ENCODE measurements at places on chromosomes 12 and 14.
A peak's percentile ranks its signal among the peaks of the same experiment; 100 is the strongest.

GRCh38 chr12:1890119-1890703 lies 28.2 kb downstream of the CACNA2D4 start:
- no peak for DNase-seq

DNA sequence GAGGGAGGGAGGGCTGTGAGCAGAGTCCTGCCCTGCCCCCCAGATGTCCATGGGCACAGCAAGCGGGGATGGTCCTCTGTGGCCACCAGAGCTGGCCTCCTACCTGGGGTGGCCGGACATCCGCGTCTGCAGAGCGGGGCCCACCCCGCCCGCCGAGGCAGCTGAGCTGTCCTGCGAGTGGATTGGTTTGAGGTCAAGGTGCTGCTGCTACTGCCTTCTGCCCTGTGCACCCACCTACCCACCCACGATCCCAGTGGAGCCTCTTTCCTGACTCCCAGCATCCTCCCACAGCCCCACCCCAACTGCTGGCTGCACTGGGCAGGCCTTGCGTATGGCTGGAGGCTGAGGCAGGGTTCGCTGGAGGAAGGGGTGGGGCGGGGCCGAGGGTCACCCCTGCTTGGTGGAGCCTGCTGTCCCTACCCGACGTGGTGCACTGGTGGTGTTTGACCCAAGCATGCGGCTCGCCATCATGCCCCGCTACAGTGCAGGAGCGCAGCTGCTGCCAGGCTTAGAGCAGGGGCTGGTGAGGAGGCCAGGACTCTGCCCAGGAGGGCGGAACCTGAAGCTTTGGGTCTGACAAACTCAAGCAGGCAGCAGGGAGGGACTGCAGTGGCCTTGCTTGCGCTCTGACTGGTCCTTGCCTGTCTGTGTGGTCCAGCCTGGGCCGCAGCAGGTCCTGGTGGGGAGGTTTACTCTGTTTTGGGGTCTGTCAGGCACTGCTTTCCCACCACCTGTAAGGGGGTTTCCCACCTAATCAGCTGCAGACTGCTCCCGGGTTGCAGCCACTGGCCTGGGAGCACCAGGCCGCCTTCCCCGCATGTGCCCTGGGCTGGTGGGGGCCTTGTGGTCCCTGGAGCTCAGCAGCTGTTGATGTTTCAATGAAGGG lies 23.7 kb downstream of the CEP170B start:
- no peak for DNase-seq

DNA sequence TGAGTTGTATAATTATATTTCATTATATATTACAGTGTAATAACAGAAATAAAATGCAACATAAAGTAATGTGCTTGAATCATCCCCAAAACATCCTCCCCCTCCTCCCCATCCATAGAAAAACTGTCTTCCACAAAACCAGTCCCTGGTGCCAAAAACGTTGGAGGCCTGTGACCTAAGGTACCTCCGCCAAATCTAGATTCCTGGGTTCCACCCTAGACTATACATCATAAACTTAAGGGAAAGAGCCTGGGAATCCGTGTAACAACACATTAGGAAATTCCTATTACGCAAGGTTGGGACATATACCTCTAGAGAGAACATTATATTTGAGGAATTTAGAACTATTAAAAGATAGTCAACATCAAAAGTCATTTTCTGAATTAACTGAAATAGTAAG lies 38.0 kb downstream of the SPPL3 start:
- no peak for DNase-seq

DNA sequence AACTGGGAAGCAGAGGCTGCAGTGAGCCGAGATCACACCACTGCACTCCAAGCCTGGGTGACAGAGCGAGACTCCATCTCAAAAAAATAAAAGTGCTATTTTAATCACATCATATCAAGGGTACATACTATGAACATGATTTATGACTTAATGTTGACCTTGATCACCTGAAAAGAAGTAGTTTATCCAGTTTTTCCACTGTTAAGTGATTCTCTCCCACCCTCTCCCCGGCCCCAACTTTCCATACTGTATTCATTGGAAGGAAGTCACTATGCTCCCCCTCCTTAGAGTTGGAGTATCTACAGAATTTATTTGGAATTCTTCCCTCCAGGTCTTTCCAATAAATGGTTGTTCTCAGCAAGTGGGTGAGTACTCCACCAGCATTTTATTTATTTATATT lies 3.0 kb upstream of the PRMT5 start:
- DNase-seq = no peak

DNA sequence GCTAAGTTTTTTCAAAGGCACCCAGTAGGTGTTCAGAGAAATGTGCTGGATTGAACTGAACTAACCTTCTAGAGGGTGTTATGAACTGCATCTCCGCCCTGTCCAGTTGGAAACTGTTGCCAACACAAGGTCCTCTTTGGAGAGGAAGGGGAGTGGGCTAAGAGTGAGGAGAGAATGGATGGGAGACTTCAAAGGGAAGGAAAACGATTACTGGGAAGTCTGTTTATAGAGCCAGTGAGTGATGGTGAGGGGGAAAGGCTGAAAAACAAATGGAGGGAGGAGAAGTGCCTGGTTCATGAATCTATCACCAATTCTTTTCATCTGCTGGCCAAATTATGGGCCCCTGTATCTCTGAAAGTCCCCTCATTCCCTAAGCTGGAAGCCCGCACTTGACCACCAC lies 86.0 kb upstream of the TBX5 start:
- no peak for DNase-seq

GRCh38 chr12:16349131-16349460 lies 1.7 kb downstream of the MGST1 start:
- no peak for DNase-seq

DNA sequence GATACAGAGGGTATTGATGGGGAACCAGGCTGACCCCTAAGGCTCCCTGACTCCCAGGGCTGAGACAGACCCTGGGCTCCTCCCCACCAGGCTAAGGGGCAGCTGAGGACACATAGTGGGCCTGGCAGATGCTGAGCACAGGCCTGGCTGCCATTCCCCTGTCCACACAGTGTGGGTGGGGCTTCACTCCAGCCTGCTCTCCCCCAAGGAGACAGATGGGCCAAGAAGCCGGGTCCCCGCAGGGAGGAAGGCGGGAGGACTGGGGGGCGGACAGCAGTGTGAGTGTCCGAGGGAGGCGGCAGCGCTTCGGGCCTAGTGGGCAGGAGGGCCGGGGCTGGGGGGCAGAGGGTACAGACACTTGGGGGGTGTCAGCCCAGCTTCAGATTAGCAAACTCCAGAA lies 32.0 kb downstream of the RFLNA start:
- DNase-seq = no peak

DNA sequence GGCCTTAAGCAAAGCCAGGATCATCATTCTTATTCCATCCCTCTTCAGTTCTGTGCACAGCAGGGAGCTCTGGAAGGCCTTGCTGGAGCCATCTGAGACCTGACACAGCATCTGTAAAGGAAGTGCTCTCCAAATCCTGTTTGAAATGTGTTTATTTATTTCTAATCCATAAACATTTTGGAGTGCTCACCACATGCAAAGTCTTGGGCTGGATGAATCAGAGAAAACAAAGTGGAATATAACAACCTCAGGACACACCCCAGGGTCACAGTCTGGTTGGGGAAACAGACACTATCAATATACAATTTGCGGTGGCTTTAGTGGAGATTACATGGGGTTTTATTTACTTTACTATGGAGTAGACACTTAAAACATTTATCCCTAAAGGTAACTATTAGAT lies 54.3 kb downstream of the BMP4 start:
- DNase-seq = no peak

GRCh38 chr14:23694085-23694948 lies 58.2 kb downstream of the DHRS2 start:
- no peak for DNase-seq

DNA sequence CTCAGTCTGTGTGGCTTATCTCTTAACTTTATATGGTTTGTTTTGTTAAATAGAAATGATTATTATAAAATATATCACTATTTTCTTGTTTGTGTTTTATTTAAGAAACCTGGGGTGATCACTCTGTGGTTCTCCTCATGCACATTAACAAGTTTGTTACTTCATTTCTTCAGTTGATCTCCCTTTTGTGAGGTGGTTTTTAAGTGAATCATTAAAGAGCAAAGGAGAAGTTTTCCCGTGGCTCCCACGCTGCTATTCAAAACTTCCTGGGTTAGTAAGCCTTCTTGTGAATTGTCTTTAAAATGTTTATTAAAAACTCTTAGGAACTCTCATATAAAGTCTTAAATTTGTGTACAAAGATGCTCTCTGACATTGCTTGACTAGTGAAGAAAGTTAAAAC lies 11.8 kb downstream of the ADIPOR2 start:
- DNase-seq = no peak

DNA sequence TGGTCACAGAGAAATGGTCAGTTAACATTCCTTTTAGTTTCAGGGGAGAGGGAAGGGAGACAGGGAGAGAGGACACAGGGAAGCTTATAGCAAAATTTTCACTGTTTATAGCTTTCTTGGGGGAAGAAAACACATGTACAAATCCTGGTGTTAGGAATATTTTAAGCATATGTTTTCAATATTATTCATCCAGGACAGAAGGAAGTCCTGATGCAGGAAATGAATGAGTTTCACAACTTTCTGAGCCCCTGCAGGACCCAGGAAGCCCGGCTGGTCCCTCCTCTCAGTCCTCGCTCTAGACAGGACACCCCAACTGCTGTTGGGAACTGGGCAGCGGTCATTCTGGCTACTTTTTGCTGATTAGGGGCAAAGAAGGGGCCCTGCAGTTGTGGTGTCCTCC lies 71.1 kb upstream of the ZDHHC17 start:
- DNase-seq = no peak

DNA sequence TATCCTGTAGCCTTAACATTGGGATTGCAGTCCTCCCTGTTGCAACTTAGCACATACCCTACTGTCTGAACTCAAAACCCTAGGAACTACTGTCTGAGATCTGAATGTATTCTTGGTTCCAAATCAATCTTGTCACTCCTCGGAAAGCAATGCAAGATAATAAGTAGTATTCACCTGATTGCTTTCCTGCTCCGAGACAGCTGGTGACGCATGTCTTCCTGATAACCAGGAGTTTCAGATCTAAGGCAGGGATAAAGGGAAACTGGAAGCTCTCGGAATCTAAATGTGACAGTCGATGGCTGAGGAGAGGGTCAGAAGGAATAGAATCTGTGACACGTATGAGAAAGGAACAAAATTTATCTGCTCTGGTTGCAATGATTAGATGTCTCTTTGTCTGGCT lies 67.6 kb downstream of the RMST start:
- DNase-seq = no peak

- DNase-seq = no peak
Measured at GRCh38 chr14:93056840-93057585, 58.7 kb downstream of the ITPK1 start.

DNA sequence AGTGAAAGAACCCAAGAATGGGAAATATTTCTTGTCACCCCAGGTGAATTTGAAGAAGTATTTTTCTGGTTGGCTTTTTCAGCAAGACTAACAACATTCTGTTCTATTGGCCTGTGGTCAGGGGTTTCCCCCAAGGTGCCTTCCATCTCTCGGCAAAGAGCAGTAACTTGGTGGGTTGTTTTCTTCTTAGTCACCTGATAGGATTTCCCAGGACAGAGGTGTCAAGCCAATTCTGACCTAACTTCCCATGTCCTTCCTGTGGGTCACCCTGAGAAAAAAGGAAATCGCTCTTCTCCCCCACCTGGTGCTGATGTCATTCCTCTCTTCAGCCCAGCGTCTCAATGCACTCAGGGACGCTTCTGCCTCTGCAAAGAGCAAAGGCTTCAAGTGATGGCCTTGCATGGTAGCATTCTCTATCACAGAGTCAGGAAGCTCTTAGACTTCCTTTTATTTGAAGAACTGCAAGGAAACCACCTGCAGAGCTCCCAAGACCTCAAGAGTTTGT lies 16.1 kb upstream of the IFNG start:
- no peak for DNase-seq

DNA sequence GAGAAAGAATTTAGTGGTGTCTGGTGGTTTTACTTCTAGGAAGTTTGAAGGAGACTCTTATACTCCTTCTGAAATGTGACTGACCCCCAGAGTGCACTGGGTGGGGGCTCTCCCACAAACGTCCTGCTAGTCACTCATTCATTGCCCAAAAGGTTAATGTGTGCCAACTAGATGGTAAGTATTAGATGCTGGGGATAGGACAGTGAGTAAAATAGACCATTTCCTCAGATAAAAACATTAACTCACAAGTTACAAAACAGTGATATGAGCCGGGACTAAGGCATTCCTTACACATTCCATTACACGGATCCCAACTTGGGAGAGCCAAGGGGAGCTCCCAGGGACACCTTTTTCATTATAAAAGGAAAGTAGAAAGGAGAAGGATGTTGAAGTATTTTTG lies 185.1 kb downstream of the ATXN7L3B start:
- DNase-seq = no peak

DNA sequence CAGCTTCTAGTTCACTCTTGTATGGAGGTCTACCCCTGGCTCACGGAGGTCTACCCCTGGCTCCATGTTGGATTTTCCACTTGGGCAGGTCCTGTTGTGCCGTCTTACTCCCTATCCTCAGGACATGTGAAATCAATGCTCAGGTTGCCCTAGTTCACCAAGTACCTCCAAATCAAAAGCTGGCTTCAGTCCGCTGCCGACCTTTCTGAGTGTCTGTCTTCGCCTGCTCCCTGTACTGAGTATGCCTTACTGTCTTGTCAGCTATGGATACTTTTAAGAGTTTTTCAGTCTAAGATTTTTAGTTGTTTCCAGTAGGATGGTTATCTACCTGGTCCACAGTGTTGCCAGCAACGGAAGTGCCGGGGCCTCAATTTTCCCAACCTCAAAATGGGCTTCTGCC lies 40.1 kb upstream of the BCL11B start:
- no peak for DNase-seq

DNA sequence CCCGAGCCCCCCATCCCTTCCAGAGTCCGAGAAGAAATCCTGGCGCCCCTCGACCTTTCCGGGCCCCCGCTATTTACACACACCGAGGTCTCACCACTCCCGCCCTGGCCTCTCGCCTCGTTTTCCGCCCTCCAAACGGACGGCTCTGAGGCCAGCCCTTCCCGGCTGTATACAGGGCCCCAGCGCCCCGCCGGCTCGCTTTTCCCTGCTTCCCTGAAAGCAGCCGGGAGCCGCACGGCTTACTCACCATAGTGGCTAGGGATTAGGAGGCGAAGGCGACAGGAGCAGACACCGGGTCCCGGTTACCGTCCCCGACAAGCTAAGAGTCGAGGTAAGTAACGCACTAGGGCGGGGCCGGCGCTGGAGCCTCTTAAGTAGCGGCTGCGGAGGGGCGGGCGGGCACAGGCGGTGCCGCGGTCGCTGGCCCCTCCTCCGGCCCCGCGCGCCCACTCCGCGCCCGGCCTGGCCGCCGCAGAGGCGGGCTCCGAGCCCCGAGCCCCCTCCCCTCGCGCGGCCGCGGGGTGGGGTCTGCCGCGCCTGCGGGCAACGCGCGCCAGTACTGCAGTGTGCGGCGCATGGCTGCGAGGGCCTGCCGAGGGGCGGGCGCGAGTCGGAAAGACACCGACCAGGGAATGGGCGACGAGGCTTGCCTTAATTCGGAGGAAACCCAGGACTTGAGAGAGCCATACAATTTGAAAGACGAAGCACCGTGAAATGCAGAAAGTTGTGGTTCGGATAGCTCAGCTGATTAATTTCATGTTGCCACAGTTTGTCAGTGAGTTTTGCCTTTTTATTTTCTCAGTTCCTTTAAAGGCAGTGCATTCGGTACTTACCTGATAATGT lies at the start of gene TUBA1B:
TSS of gene TUBA1B (minus strand) at position 345 of the 843 bp plus-strand sequence. CDS start at position 250, 95 bp downstream.
- peak; percentile 51 for DNase-seq

GRCh38 chr14:77053046-77053841 lies 24.7 kb upstream of the IRF2BPL start:
- DNase-seq = peak; percentile 57

GRCh38 chr12:62891805-62892549 lies 43.0 kb downstream of the PPM1H start:
- no peak for DNase-seq

- DNase-seq = peak; percentile 20
Measured at GRCh38 chr14:50542941-50543418, 10.6 kb upstream of the MAP4K5 start.

- no peak for DNase-seq
Measured at GRCh38 chr14:56884617-56885016, 74.3 kb upstream of the OTX2 start.

All from DMS 273 treated with DMSO at 0.1 percent for 48 hours (cell line).